Lower leg skin (tissue), 4 donors: ENCODE measurements at places on chromosomes 6 and 20. TPM values are rescaled to one million over a fixed set of nuclear protein-coding genes. Genes with fewer than 3 reads are reported as not detected.

Gene KHDC1
- total RNA-seq: not detected

Gene TTK
- 2.9 TPM for total RNA-seq

GRCh38 chr6:136982928-136983327 lies 60.8 kb downstream of the SLC35D3 start:
- DNase-seq: no peak

- no peak for DNase-seq
These were observed 162.6 kb downstream of the MMUT start for GRCh38 chr6:49300443-49300842.

DNA sequence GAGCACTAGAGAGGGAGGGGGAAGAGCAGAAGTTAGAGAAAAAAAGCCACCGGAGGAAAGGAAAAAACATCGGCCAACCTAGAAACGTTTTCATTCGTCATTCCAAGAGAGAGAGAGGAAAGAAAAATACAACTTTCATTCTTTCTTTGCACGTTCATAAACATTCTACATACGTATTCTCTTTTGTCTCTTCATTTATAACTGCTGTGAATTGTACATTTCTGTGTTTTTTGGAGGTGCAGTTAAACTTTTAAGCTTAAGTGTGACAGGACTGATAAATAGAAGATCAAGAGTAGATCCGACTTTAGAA lies 2.0 kb downstream of the ID4 start:
- DNase-seq: no peak

- no peak for DNase-seq
These were observed 63.2 kb downstream of the GJA1 start for GRCh38 chr6:121498481-121499276.

DNA sequence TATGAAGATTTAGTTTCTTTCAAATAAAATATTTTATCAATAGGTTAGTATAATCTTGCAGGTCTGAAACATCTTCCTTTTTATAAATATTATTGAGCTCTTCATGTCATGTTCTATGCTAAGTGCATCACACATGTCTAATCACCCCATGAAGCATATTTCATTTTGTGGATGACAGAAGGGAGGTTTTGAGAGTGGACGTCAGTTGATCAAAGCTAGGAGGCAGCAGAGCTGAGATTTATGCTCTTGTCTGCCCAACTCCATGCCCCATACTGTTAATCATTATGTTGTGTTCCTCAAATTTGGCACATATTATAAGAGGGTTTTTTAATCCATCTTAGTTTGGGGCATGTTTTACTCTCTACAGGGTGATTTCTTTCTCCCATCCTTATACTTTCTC lies 22.7 kb downstream of the DSE start:
- no peak for DNase-seq

DNA sequence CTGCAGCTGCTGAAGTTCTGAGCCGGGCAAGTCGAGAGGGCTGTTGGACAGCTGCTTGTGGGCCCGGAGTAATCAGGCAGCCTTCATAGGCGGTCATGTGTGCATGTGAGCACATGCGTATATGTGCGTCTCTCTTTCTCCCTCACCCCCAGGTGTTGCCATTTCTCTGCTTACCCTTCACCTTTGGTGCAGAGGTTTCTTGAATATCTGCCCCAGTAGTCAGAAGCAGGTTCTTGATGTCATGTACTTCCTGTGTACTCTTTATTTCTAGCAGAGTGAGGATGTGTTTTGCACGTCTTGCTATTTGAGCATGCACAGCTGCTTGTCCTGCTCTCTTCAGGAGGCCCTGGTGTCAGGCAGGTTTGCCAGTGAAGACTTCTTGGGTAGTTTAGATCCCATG lies 21.2 kb upstream of the MAPK13 start:
- DNase-seq: no peak

Gene TREML1
- total RNA-seq: not detected

DNA sequence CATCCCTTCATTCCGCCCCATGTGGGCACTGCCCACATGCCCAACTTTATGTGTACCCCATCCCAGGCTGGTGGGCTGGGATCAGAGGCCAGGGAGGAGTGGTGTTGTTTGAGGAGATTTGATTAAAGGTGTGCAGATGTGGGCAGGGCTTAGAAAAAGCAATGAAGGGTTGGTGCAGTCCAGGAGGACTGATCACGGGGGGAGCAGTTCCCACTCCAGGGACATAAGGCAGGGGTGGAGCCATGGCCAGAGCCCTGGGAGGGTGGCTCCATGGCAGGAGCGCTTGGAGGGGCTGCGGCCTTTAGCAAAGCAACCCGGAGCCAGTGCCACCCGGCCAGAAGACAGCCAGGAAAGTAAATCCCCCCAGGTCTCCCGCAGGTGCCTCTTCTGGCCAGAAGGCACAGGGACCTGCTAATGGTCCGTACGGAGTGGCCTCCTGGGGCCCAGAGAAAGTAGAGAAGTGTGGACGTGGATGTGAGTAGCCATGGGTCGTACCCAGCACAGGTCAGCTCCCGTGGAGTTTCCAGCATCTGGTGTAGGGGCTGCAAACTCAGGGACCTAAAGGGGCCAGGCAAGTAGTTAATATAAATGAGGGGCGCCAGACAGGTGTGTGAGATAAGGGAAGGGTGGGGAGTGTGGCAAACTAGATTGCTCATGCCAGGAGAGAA lies 62.1 kb upstream of the APCDD1L start:
- DNase-seq: peak; percentile 34

Gene MACROD2
- 14.0 TPM for total RNA-seq

DNA sequence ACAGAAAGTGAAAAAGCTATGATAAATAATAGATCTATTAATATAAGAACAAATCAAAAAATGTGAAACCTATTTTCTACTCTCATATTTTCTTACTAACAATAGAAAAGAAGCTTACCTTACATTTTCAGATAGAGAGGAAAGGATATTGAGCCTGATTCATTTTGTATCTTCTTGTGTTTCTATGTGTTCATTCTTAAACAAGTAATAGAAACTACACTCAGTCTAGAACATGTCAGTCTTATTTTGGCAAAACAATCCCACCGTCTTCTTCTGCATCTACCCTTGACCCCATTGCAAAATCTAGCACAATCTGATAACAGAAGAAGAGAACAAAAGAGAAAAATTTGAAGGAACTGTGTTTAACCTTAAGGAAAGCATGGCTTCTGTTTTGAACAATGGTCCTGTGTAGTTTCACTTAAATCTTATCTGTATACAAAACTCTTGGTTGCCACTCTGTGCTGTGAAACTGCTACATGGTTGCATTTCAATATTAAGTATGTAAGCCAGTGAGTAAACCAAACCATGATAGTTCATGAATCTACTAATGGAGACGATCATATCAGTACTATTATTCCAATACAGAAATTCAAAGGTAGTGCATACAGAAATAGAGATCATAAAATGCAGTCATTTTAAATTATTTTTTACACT lies 69.5 kb upstream of the LGSN start:
- DNase-seq: no peak

Gene ACSS2
- 98.1 TPM for total RNA-seq

Gene CAGE1
- not detected for total RNA-seq

- no peak for DNase-seq
These were observed 69.1 kb downstream of the FAM120B start for GRCh38 chr6:170375661-170376060.

GRCh38 chr6:145836170-145836569 lies 21.6 kb upstream of the FBXO30 start:
- no peak for DNase-seq

DNA sequence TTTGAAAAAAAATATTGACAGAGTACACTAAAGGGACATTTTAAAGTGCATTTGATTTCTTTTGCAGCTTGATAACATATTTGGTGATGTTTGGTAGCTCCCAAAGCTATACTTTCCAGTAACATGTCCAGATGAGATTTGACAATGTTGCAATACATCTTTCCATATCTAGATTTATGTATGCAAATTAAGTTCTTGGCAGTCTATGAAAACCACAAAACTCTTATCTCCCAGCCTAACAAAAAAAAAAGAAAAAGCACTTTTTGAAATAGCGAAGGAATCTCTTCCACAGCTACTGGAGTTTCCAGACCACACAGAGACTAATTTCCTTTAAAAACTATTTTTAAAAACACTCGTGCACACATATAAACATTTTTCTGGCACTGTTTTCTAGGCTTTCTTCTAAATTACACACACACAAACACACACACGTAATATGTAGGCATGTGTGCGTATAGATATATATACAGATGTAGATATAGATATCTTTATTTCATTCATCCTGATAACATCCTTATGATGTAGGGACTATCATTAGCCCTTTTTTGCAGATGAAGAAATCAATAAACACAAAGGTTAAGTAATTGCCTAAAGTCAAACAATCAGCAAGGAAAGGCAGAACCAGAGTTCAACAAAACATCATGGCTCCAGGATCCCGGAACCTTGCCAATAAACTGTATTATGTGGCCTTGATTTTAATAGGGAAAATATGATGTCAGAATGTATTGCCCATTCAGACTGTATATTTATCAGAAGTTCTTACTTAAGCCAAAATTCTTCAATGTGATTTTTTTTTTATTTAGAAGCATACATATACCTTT lies 93.3 kb downstream of the ADGRB3 start:
- DNase-seq: no peak

Gene CHRNA4
- total RNA-seq: not detected

GRCh38 chr6:150735341-150735851 lies 130.1 kb upstream of the MTHFD1L start:
- no peak for DNase-seq

Gene HLA-F
- total RNA-seq: 65.9 TPM

DNA sequence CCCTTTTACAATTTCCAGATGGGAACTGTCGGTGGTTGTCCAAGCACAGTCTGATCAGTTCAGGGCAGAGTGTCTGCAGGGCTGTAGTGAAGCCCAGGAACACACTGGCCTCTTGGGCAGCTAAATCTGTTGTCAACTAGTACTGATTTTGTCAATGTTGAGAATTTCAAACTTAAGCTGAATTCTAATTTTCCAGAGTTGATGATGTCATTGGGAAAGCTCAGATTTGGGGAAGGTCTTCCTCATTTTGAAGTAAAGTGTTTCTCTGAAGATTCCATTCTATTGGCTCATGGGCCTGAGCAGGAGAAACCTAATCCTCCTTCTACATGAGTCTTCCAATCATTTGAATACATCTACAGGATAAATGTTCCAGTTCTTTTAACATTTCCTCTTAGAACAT lies 72.1 kb downstream of the CCDC170 start:
- no peak for DNase-seq

DNA sequence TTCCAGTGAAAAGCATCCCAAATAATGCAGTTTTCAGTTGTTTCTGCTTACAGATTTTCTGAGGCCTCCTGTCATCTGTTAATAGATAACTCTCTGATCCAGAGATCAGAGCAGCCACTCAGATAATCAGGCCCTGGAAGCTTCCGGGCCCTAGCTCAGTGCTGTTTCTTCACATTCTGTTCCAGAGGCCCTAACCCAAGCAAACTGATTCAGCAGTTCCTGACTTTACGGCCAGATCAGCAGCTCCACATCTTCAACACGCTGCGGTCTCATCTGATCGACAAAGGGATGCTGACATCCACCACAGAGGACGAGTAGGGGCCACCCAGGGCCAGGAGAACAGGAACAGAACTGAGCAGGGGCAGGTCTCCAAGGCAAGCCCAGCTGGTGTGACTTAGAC lies 63.1 kb downstream of the CDS2 start:
- DNase-seq: no peak

Gene SLC35D3
- total RNA-seq: not detected

DNA sequence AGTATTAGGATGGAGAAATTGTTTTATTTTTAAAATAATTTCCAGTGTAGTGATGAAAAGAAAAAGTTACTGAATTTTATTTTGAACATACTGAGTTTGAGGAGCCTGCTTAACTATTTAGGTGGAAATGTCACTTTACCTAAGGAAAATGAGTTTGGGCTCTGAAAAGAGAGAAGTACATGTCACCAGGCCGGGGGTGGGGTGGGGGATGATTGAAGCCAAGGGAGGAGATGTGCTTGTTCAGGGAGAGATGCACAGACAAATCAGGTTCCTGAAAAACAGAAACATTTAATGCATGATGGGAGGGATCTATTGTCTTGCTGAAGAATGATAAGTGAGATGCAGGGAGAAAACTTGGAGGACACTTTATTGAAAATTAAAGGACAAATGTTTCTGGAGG lies 71.3 kb downstream of the PLCB1 start:
- DNase-seq: no peak

Gene C6orf52
- not detected for total RNA-seq
